MCF 10A (cell line): ENCODE measurements at places on chromosomes 11 and 22.

DNA sequence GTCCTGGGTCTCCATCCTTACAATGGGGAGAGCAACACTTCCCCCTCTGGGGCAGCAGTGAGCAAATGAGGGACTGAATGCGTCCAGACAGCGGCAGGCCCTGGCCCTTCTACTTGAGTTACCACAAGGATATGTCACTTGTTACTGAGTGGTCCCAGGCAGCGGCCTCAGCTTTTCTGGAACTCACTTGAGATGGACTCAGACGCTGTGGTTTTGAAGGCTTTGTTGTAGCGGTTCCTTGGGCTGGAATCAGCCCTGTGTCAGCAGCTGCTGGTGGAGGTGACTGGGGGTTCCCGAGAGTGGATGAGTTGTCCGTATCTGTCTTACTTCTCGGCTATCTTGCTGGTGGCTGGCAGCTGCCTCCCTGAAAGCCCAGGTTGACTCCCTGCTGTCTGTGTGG lies 77.0 kb downstream of the MICAL2 start:
- no peak for DNase-seq

DNA sequence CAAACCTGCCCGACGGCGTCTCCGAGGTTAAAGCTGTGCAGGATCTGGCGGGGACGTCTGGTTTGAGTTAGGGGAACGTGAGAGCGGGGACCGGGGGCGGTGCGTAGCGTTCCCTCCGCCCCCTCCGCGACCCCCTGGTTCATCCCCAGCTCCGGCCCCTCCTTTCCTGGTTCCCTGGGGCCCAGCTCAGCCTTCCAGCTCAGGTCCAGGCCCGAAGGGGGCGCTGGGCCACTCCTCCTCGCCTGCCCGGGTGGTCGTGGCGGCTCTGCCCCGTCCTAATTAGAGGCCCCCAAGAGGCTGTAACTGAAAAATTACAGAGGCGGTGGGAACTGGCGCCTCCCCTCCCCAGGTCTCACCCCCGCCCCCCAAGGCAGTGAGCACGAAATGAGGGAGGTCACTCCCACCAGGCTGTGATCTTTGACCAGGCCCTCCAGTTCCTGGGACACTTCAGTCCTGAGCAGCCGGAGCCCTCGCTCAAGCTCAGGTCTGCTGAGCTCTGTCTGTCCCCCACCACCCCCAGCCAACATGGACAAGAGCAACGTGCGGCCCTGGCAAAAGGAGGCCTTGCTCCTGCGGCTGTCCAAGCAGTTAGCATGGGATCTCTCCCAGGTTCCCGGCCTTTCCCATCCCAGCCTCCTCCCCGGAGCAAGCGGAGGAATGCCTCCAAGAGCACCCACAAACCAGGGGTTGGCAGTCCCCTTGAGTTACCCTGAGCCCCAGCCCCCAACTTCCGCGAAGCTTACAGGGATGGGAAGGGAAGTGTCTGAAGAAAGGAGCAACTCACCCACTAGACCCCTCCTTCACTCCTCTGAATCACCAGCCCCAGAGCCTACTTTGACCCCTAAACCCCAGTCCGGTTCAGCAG lies 3.3 kb downstream of the CD248 start:
- no peak for DNase-seq

GRCh38 chr11:2301631-2302305 lies at the start of the genes C11orf21 and TSPAN32:
TSS of gene C11orf21 (minus strand) at chr11:2301918. CDS start at chr11:2301808, 110 bp downstream.
TSS of gene TSPAN32 (plus strand) at chr11:2302013. CDS start at chr11:2302150, 137 bp downstream.
- no peak for DNase-seq

DNA sequence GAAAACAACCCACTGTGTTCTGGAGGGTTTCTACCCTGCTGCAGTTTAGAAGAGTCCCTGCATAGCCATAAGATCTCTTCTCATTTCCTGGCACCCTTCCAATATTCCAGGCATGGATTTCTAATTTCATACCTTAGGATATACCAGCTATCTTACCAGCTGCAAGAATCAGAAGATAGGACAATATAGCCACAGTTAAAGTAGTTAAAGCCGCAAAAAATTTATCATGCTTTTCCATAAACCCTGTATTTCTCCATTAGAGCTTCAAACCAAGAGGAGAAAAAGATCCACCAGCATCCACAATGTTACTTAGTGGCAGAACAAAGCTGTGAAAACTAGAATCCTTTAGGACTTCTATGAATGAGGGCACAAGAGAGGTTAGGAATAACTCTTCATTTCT lies 8.6 kb upstream of the OR56B1 start:
- DNase-seq, result no peak

GRCh38 chr11:104728927-104729326 lies 169.3 kb downstream of the CASP12 start:
- no peak for DNase-seq

DNA sequence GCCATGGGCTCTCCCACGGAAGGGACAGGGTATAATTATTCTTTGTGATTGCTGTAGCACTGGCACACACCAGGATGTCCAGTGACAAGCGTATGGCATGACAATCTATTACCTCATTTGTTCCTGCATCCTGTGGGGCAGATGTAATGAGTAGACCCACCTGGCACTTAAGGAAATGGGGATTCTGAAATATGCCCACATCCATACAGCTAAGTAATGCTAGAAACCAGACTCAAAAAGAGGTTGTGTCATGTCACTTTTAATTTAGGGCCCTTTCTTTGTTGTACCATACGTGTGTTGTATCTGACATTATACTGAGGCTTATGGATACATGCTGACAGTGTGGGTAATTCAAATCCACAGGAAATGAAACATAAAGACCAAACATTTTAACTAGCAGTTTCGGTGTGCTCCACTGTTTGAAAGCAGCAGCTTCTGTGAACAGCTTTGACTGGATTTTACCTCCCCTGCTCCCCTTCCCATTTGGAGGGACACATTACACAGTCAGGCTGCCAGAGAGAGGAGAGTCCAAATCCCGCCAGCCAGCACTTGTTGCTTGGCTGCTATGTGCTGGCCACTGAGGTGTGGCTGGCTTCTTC lies 21.2 kb downstream of the GRAMD1B start:
- DNase-seq, result no peak

GRCh38 chr11:122649116-122649515 lies 6.4 kb upstream of the UBASH3B start:
- no peak for DNase-seq

- DNase-seq, result no peak
These were observed 213.0 kb downstream of the DLG2 start for GRCh38 chr11:85414175-85414574.

GRCh38 chr11:79536155-79536917 lies 95.5 kb upstream of the TENM4 start:
- no peak for DNase-seq

- DNase-seq, result no peak
These were observed 13.5 kb downstream of the SOX10 start for GRCh38 chr22:37970864-37971263.
